ENCODE measurements at places on chromosomes 3 and 15.

DNA sequence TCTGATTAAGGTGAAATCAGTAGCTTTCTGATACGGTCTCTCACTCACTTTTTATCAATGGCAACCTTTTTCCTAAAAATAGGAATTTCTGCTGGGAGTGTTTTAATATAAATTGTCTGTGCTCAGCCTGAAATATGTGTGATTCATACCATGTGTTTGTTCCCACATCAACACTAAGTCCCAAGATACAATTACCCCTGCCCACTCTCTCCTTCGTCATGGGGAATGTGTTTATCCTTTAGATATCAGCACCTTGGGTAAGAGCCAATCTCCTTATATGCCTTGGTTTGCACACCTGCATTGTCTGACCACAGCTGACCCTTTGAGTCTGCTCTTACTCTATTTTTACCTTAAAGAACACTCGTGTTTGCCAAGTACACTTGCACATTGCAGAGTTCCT lies 356.4 kb downstream of the LPP start:
- no peak for DNase-seq

DNA sequence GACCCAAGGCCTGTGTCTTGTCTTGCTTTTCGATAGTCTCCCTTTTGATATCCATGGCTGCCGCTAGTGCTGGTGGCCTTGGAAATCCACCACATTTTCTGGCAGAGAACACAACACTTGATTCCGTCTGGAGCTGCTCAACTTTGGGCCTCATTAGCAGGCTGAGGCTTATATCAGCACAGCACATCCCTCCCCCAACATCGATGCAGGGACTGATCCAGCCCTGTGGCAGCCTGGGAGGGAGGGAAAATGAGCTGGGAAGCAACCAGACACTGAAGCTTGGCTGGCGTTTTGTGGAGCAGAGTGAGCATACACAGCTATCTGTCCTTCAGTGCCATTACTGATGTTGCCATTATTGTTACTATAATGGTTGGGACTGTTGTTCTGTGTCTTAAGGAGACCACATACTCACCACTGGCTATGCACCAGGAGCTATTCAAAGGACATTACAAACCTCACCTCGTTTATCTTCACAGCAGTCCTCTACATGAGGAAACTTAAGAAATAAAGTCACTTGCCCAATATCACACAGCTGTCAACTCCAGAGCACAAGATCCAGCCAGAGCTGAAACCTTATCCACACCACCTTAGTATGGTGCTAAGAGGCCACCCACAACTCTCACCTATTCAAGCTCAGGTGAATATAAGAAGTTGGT lies 102.9 kb downstream of the SUCLG2 start:
- peak; percentile 83 for DNase-seq

DNA sequence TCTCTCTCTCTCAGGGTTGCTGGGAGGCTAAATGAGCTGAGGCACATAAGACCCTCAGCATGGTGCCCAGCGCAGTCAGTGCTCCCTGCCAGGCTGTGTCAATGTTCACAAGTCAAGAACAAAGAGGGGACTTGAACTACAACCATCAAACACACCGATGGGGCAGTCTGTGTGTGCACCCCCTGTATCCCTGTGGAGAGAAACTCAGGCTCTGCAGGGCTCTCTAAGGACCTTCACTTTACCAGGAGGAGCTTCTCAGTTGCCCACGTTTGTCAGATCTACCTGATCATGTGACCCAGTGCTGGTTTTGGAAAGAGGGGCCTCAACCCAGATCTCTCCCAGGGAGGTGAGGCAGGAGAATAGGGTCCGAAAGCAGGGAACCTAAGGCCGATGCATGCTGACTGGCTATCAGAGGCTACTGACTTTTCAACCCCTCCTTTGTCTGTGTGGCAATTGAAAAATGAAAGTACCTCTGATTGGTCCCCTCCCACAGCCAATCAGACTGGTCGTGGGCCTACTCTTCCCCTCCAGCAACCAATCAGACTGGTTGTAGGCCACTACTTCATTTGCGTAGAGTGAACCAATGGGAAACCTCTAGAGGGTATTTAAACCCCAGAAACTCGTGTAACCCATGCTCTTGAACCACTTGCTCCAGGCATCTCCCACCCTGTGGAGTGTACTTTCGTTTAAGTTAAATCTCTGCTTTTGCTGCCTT lies 34.0 kb downstream of the RHCG start:
- peak; percentile 10 for DNase-seq

GRCh38 chr3:15769256-15769915 lies 28.4 kb downstream of the ANKRD28 start:
- no peak for DNase-seq

GRCh38 chr3:42667523-42668412 lies 14.3 kb downstream of the ZBTB47 start:
- DNase-seq: peak; percentile 98

Measured in NCI-H524 (cell line).